ENCODE measurements at places on chromosomes 1 and 21. TPM values are rescaled to one million over a fixed set of nuclear protein-coding genes. Genes with fewer than 3 reads are reported as not detected.

Gene TRAF3IP3
- total RNA-seq = not detected

Gene SPATA1
- 1.00 TPM for total RNA-seq

Gene MX2
- total RNA-seq = 0.37 TPM

Gene C1orf56
- total RNA-seq = 6.3 TPM

Gene RIMS3
- total RNA-seq = not detected

Gene TNNI3K
- total RNA-seq = not detected

Gene IGFN1
- total RNA-seq = not detected

Gene RSBN1
- total RNA-seq = 10.7 TPM

Gene TMCC2
- total RNA-seq = 4.9 TPM

DNA sequence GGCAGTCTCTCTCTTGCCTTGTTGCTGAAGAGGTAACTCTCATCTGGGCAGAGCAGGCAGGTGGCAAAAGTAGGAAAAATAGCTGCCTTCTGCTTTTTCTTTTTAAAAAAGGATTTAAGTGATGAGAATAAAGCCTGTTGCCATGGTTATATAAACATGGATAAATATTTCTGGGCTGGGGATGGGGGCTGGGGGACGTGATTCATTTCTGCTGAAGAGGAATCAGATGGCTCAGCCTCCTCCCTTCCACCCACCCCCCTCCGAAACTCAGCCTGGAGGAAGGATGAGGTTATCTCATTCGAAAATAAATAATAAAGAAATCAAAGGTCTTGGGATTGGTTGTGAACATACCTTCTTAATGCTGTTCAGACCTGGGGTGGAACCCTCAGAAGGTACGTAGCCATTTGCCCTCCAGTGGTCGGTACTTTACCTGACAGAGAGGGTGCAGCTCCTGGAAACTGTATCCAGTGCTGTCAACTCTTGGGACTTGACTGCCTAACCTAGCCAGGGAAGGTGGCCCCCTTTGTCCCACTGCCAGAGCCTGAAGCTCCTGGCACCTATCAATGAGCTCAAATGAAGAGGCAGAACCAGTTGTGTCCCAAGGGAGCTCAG lies 3.8 kb upstream of the INKA2 start:
- peak; percentile 43 for DNase-seq

DNA sequence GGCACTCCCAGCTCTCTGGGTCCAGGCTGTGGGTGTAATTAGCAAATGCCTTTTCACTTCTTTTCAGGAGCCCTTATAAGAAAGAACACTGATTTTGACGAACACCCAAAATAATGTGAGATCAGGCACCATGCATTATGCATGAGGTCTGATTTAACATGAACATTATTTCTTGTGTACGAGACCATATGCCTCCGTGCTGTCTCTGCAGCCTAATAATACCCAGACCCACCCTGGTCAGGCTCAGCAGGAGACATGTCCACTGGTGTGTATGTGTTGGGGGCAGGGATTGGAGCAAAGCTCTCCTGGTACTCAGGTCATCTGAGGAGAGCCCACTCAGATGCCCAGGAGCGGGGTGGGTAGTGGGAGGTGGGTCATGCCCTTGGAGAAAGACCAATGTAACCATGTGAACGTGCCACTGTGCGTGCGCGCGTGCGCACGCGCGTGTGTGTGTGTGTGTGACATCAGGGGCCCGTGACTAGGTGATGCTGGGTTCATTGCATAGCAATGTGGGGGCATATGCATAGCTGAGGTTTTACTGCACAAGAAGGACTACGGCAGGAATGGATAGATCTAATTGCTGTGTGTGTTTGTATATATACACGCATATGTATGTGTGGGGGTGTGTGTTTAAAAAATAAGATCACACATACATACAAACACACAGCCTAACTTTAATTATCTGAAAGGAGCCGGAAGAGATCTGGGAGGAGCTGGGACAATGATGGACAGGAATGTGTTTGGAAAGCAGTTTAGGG lies 7.1 kb downstream of the POU3F1 start:
- DNase-seq = no peak

GRCh38 chr1:193846876-193847604 lies 660.6 kb upstream of the B3GALT2 start:
- DNase-seq = peak; percentile 19

DNA sequence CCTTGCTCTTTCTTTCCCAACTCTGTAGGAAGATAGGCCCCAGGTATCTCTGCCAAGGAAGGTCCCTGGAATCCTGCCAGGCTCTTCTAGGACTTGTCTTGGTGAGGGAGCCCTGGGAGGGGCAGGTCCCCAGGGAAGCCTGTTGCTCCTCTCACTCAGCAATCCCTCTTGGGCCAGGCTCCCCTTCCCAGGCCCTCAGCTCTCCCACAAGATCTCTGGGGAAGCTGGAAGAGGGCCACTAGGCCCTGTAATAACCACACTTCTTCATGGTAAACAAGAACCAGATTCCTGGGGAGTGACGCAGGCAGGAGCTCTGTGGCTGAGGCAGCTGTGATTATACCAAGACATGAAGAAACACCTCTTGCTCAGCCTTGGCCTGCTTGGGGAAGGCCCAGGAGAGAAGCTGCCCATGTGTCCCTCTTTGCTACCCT lies 9.9 kb upstream of the MAPKAPK2 start:
- DNase-seq = peak; percentile 96

DNA sequence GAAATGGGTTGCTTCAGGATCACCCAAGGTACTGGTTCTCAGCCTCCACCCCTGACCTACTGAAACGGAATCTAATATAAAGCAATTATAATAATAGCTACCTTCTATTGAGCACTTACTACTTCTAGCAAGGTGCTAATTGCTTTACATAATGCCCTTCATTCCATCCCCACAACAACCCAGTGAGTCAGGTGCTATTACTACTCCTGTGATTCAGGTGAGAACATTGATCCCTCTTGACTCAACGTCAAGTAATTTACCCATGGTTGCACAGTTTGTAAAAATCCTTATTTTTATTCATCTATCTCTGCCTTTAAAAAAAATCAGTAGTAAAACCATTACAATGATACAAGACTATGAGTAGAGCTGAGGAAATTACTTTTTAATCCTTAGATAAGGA lies 85.2 kb downstream of the UCHL5 start:
- DNase-seq = no peak

DNA sequence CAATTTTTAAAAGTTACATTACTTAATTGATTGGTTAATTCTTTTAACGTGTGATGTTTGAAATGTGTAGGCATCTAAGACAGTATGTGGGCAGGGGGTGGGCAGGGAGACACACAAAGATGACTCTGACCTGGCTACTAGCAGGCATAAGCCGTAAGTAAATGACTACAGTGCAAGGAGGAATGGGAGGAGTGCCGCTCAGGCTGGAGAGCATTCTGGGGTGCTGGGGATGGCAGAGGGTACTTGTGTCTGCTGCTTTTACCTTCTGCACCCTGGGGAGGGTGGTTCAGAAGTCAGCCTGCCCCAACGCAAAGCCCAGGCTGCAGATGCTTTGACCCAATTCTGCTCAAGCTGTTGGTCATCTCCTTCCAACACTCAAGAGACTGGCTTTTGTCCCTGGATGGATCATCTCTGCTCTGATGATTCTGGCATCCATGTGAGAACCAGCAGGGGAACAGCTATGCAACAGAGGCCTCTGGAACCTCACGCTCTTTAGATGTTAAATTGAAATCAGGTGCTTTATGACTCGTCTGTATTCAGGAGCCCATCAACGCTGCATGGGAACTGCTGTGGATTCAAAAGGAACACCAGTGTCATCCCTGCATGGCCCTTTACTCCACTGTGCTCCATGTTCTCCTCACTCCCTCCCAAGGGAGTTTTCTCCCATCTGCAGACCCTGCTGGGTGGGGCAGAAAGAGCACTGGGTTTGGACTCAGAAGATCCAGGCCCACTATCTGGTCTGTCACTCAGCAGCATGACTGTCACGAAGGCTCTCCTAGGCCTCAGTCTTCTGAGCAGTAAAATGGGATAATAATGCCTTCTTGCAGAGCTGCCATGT lies 78.8 kb downstream of the FAM78B start:
- no peak for DNase-seq

DNA sequence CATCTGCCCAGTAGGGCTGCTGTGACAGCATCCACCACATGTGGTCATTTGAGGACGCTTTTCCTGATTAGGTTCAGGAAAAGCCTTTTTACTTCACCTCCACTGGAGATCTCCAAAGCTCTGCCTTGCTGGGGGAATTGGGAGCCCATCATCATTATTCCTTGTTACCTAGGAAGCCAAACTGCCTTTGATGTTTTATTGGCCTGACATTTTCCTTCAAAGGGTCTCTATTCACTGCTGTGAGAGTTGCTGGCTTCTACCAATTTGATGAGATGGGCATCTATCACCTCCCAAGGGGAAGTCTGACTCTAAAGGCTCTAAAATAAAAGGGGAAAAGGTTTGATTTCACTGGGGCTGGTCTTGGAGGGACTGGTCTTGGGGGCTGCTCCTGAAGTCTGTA lies 678.6 kb downstream of the PTPRU start:
- no peak for DNase-seq

GRCh38 chr21:42343963-42344510 lies 6.8 kb downstream of the TFF2 start:
- DNase-seq = no peak

GRCh38 chr1:1847890-1848289 lies 43.0 kb downstream of the GNB1 start:
- DNase-seq = no peak

GRCh38 chr1:23772049-23772853 lies 6.0 kb upstream of the PITHD1 start:
- peak; percentile 75 for DNase-seq

DNA sequence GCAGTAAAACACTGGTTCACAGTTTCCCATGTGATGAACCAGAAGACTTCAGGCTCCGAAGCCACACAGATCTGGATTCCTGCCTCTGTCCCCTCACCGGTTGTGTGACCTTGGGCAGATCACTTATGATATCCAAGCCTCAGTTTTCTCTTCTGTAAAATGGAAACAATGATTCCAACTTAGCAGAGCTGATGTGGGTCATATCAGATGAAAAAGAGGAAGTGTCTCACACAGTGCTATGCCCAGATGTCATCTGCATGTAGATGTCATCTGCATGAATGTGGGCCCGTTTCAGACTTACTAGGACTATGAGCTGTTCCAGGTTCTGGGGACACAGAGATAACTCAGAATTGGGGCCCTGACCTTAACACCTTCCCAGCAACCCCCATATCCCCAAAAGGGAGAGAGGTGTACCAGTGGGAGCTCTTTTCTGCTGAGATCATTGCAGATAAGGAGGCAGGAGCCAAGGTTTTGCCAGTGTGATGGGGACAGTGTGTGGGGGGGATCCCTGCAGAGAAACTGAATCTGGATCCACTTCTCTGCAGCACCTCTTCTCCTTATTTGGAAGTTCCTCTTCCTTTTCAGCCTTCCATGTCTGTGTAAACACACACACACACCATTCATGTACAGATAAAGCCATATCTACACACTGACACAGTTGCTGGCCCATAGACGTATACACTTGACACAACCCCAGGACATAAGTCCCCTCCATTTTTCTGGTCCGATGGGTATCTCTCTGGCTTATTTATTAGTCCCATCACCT lies 5.0 kb upstream of the ADGRB2 start:
- no peak for DNase-seq

- no peak for DNase-seq
Measured at GRCh38 chr21:31538816-31539215, 120.7 kb upstream of the SOD1 start.

- DNase-seq = no peak
Measured at GRCh38 chr1:44557778-44558177, 116.5 kb downstream of the TMEM53 start.

DNA sequence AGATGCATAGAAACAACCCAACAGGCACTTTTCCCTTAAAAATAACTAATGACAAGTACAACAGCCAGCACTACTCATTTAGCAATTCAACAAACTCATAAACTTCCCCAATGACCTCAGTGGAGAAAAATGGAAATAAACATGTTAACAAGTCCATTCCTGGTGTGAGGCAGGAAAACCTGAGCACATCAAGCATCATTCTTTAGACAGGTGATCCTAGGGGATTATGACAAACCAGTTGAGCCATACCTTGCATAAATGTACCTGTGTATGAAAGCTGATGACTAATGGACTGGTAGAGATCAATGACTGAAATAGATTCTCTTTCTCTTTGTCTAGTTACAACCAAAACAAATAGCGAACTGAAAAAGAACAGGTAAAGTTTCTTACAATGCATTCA lies 7.0 kb downstream of the COL24A1 start:
- no peak for DNase-seq

GRCh38 chr1:63000508-63000907 lies 216.6 kb downstream of the ATG4C start:
- DNase-seq = no peak

GRCh38 chr1:3944578-3945125 lies 44.6 kb upstream of the C1orf174 start:
- no peak for DNase-seq
